ENCODE measurements at places on chromosomes 5 and 9.

DNA sequence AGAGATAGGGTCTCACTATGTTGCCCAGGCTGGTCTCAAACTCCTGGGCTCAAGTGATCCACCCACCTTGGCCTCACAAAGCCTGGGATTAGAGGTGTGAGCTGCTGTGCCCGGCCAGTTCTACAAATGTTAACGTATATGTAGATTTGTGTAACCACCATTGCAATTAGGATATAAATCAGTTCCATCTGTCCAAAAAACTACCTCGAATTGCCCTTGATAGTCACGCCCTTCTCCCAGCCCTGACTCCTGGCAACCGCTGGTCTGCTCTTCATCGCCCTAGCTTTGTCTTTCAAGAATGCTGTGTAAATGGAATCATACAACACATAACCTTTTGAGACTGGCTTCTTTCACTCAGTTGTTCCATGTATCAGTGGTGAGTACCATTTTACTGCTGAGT is 46.1 kb upstream of the PPARGC1B start:
- DNase-seq = no peak

GRCh38 chr9:135815830-135816650 is 91.3 kb downstream of the CAMSAP1 start:
- no peak for DNase-seq

- DNase-seq = no peak
These were observed 802.2 kb upstream of the WWC1 start for GRCh38 chr5:167489202-167489601.

DNA sequence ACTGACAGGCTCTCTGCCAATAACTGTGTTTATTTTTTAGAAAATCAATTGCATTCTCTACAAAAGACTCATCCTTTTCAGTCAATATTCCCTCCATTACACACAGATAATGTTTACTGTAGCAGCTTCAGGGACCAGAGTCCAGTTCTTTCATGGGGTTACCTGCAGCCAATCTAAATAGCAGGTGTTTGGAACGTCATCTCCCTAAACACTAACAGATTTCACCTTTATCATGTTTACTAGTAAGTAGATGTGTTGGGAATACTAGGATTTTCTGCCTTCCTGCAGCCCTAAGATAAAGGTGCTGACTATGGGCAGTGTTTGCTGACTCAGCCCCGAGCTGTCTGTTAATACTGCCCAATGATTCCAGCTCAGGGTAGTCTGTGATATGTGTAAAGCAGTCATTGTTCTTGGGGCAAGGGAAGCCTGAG is 447.0 kb downstream of the KIF4B start:
- no peak for DNase-seq

Measured in CD8-positive, alpha-beta memory T cell (primary cell).